ENCODE measurements at places on chromosomes 3 and 15.
A peak's percentile ranks its signal among the peaks of the same experiment; 100 is the strongest.

DNA sequence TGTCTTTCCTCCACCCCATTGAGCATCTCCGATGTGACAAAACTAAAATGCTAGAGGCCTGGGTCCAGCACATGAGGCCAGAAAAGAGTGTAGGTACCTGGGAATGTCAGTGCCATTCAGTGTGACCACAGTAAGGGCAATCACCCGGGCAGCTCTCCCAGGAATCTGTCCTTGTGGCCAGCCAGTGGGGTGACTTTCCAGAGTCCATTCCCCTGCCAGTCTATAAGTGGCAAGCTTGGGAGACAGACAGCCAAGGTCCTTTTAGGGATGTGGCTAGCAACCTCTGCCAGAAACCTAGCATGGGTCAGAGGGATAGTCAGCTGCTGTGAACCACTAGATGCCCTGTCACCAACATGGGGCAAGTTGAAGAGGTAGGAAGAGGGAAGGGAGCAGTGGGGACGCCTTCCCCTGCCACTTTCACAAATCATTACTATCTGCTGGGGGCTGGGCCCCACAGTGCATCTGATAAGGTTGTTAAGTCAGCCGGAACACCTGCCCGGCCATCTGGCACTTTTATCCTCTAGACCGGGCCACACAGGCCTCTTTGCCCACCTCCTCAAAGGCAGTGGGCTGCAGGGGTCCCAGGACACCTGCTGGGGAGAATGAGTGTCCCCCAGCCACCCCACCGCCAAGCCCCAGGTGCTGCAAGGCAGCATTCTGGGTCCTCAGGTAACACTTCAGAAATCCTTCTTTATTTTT is 24.8 kb upstream of the DET1 start:
- no peak for DNase-seq

DNA sequence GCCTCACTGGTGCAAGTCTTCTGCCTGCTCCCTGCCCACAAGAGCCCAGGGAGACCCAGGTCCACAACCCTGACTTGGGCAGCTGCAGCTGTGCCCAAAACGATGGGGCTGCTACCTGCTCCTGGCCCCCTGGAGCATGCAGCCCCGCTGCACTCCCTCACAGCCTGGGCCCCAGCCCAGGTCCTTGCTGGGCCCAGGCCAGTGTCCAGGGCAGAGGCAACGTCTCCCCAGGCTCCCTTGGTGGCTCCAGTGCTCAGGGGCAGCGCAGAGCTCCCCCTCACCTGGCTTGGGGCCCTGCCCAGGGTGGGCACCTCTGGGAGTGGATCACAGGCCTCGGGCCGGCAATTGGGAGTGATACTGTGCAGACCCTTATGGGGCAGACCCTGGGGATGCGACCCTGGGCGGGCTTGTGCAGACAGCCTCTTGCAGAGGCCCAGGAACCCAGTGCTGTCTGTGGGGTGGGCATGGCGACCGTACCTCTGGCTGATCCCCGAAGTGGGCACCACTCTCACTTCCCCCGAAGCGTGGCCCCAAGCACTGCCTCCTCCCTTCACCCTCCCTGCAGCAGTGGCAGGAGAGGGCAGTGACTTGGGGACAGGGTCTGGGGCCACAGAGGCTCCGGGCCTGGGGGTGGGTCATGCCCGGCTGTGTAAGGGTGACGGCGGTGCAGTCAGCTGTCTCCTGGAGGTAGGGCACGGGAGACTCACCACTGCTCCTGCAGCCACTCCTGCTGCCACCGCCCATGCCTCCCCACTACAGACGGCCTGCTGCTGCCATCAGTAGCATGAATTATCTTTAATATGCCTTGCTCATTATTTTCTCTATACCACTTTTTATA is 255.9 kb downstream of the DOCK3 start:
- no peak for DNase-seq

- peak; percentile 100 for DNase-seq
Measured at GRCh38 chr3:170802164-170803151, 67.5 kb downstream of the RPL22L1 start.

DNA sequence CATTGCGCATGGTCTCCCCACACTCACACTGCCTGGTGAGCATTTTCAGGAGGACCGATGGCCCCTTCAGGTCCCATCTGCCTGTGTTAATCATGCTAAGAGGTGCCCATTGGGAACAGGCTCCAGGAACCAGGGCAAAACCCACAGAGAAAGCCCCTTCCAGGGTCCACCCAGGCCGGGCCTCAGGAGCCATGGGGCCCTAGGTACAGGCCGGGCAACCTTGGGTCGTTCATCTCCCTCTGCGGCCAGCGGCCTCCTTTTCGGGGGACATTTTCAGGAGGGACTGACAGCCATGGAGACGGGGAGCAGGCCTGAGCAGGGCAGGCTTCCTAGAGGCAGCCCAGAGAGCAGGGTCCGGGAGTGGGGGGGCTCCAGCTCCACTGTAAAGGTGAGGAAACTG is 68.0 kb upstream of the TAMM41 start:
- no peak for DNase-seq

GRCh38 chr15:52790169-52790708 is at the start of gene ONECUT1:
Gene ONECUT1, minus strand, starts transcription at chr15:52790336. Its CDS starts 452 bp downstream, at chr15:52789884.
- peak; percentile 25 for DNase-seq

GRCh38 chr3:8218353-8218940 is 283.2 kb upstream of the LMCD1 start:
- DNase-seq = no peak

GRCh38 chr3:16861432-16861831 is 23.3 kb upstream of the PLCL2 start:
- DNase-seq = no peak

DNA sequence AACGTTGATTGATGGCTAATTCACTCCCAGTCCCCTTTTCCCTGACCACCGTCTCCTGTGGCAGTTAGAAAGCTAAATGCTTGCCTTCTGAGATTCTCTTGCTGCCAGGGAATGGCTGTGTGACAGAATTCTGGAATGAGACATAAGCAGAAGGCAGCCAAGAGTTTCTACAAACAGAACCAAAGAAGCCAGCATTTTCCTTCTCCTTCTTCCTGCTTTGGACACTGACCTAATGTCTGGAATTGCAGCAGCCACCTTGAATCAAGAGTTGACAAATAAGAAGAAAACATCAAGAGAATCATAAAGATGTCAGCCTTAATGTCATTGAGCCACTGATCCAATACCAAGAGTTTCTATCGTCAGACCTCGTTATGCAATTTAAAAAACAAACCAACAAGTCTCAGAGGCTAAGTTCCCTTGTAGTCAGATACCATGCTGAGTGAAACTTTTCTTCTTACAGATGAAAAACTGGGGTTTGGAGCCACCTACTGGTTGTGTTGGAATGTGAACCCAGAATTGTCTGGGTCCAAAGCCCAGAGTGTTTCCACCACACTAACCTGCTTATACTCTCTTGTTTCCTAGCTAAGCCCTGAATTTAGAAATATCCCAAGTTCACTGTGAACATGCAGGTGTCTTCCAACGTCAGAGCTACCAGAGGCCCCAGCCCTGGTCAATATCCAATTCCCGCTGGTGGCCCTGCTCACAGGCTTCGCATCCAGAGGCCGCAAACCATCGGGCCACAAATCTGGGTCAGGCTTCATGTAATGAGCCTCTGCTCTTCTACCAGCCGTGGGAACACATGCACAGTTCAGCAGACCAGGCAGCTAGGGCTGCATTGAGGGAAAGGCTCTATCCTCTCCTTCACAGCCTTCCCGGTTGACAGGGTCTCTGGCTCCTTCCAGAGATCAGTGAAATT is 42.5 kb downstream of the MCF2L2 start:
- DNase-seq = peak; percentile 60

- DNase-seq = peak; percentile 41
Measured at GRCh38 chr15:45612790-45613415, 21.9 kb upstream of the SQOR start.

- DNase-seq = peak; percentile 68
Measured at GRCh38 chr15:70376929-70377691, 279.4 kb upstream of the TLE3 start.

DNA sequence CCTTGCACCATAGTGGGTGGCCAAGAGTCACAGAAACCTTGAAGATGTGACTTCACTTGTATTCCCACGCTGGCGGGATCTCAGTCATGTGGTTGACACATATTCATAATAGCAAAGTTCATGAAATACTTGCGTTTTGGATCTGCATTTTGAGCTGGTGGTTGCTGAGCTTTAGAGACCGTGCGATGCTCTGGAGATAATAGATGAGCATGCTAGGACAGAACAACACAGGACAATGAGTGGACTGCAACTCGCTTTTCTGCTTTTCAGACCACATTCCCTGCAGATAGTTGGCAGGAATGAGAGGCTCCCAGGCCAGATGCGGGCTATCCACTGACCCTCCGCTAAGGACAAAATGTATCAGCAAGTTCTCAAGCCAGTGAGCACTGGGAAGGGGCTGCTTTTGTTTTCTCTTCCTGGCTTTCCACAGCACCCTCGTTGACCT is 13.8 kb upstream of the STARD5 start:
- no peak for DNase-seq

DNA sequence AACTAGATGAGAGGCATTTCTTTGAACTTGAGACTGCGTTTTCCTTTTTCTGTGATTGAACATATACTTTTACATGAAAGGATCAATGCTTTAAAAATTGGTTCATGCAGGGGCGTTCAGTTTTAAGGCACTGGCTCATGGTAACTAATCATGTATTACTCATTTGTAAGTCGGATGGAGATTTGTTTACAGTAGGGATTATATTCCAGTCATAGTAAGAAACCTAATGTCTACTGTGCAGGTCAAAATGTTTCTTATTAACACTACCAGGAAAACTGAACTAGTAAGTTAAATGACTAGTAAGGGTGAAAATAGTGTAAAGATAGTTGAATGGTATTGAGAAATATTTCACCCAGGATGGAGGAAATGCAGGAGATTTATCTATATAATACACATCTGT is 258.8 kb upstream of the GBE1 start:
- DNase-seq = no peak

- DNase-seq = peak; percentile 61
Measured at GRCh38 chr15:49918121-49918520, 200.9 kb downstream of the ATP8B4 start.

- DNase-seq = no peak
Measured at GRCh38 chr3:116002235-116002634, 378.9 kb downstream of the GAP43 start.

DNA sequence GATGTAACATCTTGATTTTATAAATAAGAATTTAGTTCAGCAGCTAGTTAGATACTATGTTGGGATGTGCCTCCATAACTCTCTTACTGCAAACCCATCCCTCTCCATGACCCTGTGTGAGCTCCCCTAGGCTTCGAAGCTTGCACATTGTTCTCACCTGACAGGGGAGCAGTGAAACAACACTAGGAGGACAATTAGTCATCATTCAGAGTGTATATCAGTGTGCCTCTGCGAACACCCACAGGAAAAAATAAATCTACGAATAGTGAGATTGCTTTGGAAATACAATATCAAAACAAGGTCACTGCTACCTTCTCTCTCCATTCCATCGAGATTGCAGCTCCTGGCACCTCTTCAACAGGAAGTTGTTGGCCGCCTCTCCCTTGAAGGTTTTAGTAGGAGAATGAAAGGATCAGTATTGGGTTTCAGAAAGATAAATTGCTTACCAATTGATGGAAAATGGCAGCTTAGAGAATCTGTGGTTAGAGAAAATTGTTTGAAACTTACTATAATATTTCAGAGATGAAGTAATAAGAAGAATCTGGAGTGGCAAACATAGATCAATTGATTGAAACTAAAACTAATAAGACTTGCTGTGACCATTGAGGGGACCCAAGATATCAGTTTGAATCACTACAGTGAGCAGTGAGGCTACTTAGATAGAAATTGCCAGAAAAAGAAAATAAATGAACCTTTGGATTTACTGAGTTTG is 103.2 kb downstream of the CHL1 start:
- no peak for DNase-seq

- no peak for DNase-seq
Measured at GRCh38 chr3:170815340-170815739, 54.7 kb downstream of the RPL22L1 start.

GRCh38 chr3:119508172-119508845 is 10.0 kb downstream of the TIMMDC1 start:
- DNase-seq = no peak

DNA sequence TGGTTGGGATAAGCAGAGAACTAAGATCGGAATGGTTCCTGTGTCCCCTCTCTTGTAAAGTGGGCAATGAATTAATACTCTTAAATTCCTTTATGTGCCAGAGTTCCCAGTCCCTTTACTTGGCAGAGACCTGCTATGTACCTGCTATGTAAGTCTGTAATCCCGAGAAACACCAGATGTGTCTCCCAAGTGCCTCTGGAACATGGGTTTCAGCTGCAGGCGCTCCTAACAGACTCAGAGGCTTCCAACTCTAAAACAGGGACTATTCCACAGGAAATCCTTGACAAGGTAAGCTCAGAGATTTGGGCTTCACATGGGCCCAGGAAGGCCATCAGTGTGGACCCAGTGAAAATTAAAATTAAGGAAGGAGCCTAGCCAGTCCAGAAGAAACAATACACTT is 117.7 kb upstream of the PLCL2 start:
- DNase-seq = no peak

GRCh38 chr15:67210555-67211168 is 43.8 kb downstream of the AAGAB start:
- DNase-seq = no peak

GRCh38 chr15:38994310-38994709 is 429.7 kb upstream of the RASGRP1 start:
- DNase-seq = no peak

- peak; percentile 8 for DNase-seq
Measured at GRCh38 chr3:14570089-14570488, 29.9 kb upstream of the GRIP2 start.

- no peak for DNase-seq
Measured at GRCh38 chr3:112871735-112872134, 25.1 kb upstream of the CD200R1L start.

DNA sequence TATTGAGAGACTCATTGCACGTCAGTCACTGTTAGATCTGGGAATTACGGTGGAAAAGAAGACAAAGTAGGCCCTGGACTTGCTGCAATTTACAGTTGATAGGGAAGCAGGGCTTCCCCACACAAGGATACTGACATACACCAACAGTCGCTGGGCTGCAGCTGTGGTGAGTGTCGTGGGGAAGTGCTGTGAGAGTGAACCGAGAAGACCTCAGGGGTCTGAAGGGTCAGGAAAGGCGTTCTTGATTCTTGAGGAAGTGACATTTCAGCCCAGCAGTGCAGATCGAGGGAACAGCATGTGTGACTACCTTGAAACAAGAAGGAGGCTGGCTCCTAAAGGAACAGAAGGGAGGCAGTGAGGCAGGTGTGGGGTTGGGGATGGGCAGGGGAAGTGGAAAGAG is 22.5 kb downstream of the MYZAP start:
- DNase-seq = no peak

DNA sequence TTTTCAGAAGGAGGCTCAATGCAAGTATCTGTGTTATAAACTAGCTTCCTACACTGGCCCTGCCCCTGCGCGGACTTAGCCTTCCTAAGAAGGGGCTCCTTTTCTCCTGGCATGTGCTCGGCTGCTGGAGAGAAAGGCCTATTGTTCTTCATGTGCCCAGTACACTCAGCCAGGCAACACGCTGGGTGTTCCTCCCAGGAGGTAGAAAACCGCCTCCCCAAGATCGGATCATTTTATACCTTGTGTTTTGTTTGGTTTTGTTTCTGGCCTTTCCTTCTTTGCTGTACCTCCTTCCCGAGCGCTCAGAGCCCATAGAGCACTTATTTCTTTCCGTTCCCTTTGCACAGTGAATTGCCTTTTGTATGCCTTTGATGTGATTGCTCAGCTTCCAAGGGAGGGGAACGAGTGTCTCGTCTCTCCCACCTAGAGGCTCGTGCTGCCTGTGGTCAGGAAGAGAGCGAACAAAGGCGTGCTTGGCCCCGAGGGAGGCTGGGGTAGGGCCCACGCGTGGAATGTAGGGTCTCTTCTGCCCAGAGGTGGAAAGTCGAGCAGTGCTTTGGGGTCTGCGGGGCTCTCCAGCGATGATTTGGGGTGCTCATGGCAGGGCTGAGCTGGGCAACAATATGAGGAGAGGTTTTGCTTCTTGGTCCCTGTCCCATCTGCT is 30.0 kb downstream of the CCNL1 start:
- DNase-seq = no peak

- DNase-seq = no peak
Measured at GRCh38 chr15:85752124-85752475, 42.6 kb downstream of the KLHL25 start.

Measured in fibroblast of skin of right quadriceps (primary cell).